ENCODE measurements at places on chromosomes 2 and 18.

GRCh38 chr2:101249826-101250225 is 2.9 kb upstream of the CNOT11 start:
- DNase-seq = no peak

DNA sequence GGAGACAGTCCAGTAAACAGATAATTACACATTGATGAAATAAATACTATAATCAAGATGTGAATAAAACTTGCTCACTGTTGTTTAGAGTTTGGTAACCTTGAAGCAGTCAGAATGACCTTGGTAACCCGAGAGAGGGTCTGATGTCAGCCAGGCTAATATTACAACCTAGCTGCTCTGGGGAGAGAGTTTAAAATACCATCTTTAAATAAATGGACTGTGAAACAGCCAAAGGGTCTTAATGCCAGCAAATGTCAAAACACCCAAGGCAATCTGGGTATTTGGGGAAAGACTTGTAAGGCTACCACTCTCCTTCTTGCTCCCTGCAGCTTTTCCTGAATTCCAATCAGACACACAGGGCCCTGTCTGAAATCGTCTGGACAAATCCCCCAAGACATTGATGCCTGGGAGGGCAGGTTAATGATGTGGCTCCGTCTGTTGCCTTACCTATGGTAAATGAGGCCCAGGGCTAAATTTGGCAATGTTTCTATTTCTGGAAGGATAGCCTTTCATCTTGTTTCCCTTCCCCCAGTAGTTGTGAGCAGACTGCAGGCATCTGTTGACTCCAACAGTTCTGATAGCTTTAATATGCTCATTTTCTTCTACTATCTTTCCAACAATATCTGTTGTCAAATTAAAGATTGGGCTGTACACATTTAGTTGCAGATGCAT is 43.0 kb upstream of the ITGB6 start:
- DNase-seq = no peak

DNA sequence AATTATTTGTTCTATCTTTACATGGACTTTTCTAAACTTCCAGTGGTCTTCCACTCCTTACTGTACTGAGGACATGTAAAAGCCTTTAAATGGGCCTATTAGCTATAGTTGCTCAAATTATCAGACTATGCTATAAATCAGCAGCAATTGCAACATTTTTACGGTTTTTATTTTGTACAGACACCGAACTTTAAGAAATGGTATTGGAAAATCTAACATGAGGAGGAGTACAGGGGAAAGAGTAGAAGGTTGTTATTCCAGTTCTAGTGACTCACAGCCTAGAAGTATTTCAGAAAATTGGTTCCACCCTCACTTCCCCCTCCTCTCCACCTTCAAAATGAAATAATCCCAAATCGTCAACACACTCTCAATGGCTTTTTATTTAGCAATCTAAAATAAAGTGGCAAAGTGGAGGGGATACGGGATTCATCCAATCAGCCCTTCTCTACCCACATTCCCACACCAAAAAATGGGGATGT is 1.1 kb downstream of the NCKAP1 start:
- DNase-seq = no peak

DNA sequence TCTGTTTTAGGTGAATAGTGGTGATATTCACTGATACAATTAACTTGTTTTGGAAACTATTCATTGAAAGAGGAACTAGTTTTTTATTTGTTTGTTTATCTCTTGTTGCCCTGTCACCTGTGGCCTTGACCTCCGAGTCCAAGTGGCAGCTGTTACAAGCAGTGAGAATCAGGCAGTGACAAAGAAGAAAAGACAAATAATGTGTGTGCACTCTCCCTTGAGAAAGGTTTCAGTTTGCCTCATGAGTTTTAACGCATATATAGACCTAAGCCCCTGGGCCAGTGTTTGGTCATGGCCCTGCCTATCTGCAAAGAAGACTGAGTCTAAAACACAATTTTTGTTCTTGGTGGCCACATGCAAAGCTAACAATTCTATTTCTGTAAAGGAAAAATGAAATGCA is 15.3 kb downstream of the KYNU start:
- DNase-seq = no peak

DNA sequence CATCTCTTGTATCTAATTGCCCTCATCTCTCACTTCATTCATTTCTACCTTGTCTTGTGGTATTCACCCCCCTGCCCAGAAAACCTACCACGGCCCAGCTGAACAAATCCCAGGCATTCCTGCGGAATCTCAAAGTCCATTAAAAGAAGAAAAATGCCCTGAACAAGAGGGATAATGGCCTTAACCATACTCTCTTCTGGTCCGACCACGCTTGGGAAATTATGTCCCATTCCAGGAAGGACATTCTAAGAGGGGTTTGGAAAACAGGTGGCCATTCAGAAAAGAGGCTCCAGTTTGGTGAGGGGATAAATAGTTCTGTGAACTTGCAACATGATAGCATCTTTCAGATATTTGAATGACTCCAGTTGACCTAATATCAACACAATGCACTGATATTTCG is 349.9 kb upstream of the ZNF521 start:
- no peak for DNase-seq

DNA sequence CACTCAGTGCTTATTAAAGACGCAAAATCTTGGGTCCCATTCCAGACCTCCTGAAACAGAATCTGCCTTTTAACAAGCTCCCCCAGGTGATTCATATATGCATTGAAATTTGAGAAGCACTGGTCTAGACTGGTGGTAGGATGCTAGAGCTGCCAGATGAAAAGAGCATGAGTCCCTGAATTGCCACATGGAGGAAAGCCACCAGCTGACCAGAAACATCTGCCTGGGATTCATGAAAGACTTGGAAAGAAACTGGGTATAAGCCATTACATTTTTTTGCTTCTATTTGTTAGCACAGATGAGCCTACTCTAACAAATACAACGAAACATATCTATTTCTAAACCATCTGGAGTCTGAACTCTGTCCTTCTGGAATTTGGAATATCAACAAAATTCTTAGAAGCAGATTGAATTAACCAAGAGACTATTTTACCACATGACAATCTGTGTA is 228.9 kb downstream of the RBM43 start:
- DNase-seq = no peak

DNA sequence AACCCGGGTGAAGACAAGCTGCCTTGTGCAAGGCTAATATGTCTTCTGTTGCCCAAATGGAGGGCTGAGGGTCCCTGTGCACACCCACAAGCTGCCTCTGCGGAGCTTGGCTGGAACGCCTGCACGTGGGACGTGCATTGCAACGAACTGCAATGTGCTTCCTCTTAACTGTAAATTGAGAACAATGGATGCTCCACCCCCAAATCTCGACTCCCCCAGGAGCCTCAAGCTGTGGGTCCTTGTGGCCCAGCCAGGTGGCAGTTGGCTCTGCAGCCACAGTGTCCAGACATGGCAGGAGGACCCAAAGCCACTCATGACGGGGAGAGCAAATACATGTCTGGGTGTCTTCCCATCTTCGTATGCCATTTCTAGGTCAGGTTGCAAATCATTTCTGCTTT is 90.1 kb downstream of the TWIST2 start:
- DNase-seq = no peak

DNA sequence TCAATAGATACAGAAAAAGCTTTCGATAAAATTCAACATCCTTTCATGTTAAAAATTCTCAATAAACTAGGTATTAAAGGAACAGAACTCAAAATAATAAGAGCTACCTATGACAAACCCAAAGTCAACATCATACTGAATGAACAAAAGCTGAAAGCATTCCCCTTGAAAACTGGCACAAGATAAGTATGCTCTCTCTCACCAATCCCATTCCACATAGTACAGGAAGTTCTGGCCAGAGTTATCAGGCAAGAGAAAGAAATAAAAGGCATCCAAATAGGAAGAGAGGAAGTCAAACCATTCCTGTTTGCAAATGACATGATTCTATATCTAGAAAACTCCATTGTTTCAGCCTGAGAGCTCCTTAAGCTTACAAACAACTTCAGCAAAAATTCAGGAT is 1145.8 kb upstream of the DDX18 start:
- DNase-seq = no peak

- DNase-seq = no peak
Observed at GRCh38 chr18:48310353-48310752, 98.8 kb downstream of the ZBTB7C start.

DNA sequence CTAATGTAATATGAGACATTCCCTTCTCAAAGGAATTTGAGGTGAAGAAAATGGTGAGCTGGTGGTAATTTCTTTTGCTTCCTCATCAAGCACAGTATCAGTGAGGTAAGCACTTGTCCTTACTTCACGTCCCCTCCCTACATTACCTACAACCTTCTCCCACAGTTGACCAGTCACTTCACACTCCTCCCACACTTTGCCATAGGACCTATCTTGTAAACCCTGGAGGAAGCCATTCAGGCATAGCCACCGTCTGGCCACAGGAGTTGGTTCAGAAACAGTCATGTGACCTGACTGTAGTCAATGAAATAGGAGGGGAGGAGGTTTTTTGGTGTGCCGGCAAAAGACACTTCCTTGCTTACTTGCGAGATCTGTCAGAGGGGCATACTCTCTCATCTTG is 12.1 kb downstream of the ACOXL start:
- DNase-seq = no peak

DNA sequence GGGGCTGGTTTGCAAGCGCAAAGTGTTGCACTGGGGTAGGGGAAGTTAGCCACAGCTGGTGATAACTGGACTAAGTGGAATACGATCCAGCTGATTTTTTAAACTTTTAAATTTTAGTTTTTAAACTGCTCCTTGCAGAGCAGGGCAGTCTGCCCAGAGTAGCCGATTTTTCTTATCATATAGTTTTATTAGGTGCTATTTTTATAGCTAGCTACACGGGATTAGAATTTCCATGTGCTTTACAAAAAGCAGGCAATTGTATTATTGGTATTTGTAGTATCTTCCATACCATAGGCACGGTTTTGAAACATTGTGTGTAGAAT is 9.6 kb downstream of the CPLX4 start:
- no peak for DNase-seq

GRCh38 chr2:101958061-101958460 is 33.7 kb upstream of the IL1R2 start:
- no peak for DNase-seq
